GM23248 (cell line): ENCODE measurements at places on chromosomes 4 and X.

DNA sequence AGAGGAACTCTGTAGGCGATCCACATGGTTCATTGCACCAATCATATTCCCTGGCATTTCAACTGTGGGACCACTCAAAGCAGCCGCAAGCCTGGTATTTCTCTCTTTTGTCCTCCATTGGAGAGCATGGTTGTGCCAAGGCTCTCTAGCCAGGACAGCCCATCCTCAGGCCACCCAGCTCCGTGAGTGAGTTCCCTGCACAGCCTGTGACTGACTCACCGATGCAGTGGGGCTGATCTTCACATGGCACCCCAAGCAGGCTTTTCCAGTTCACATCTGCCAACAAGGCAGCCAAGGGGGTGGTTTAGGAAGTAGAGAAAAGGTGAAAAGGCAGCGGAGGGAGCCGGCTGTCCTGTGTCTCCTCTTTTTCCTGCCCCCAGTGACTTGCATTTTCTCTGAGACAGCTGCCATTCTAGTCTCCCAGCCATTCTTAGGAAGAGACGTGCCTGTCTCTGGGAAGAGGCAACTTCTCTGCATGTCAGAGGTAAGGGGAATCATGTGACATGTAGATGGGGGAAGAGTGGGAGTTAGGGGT is 69.2 kb downstream of the MID1IP1 start:
- DNase-seq, result no peak

- DNase-seq, result peak; percentile 18
Measured at GRCh38 chr4:109294468-109295020, 7.9 kb downstream of the COL25A1 start.

DNA sequence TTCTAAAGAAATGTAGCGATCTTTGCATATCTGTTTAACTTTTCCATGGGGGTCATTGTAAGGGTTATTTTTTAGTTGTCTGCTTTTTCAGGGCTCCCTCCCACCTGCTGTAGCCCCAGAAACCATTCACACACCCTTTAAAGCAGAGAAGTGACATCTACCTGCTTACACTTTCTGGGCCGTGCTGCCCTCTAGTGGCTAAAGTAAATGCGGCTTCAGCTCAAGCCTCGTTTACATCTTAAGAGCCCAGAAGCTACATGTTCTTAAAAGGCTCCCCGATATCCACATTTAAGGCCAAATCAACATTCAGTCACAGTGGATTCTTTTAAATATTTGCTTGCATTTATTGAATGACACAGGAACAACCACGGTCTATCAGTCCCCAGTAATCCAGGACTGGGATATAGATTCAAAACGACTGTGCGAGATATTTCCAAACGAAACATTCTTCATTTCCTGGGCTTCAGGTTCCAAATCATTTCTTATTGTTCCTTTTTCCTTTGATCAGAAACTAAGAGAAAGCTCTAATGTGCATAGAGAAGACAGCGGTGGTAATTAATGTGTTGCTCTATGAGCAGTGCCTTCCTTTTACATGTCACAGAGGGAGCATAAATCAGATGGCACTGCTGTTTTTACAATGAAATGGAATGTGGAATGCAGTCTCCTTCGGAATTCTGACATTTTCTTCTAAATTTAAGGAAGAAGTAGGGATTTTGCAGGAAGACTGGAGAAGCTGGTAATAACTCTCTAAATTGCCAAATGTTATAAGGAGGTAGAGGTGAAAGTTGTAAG is 119.9 kb downstream of the RASGEF1B start:
- peak; percentile 73 for DNase-seq

DNA sequence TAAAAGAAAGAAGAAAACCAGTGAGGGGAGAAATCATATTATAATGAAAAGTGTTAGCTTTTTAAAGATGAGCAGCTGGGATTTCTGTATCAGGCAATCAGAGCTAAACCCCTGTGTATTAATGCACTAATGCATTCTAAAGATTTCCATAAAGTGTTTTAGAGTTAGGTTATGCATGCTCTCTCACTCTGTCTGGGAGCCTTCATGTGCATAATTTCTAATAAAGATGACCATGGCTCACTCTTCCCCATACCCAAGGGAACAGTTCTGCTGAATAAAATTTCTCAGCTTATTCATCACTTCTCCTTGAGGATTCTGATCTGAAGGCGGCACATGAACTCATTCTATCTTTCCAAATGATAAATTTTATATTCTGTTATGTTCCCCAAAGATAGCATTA is 129.4 kb downstream of the DKK2 start:
- no peak for DNase-seq

DNA sequence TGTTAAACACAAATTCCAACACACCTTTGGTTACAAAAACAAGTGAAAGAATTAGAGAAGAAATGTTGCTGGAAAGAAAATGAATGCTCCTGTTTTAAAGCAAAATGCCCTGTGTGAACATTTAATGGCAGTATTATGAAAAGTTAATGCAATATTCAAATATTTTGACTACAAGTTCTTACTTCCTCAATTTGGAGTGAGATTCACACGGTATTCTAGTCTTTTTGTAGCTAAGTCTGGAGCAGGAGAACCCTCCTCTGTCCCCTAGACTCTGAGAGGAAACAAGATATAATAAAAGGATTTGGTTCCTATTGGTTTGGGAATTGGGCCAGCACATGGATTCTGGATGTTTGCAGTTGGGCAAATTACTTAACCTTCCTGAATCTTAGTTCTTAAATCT is 12.7 kb downstream of the MAD2L1 start:
- DNase-seq, result no peak

GRCh38 chr4:15737255-15737654 is 34.4 kb downstream of the BST1 start:
- no peak for DNase-seq

- peak; percentile 23 for DNase-seq
Measured at GRCh38 chr4:1233641-1234308, 15.2 kb downstream of the CTBP1 start.

GRCh38 chr4:76108467-76109181 is 34.1 kb downstream of the ART3 start:
- peak; percentile 26 for DNase-seq

DNA sequence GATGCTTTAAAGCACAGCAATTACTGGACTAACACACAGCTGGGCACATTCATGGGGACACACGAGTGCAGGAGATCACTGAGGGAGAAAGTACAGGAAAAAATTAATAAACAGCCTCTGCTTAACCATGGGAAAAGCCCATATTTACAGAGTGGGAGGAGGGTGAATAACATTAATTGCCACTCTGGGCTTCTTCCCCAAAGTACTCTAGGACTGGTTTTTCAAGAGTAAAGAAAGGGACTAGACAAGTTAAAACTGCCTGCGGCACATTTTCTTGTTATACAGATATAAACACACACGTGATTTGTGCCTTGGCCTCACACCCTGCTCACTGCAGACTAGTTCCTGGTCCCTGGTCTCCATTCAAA is 179.7 kb upstream of the TET2 start:
- DNase-seq, result no peak

- DNase-seq, result no peak
Measured at GRCh38 chr4:79174490-79175252, 151.2 kb downstream of the NAA11 start.

DNA sequence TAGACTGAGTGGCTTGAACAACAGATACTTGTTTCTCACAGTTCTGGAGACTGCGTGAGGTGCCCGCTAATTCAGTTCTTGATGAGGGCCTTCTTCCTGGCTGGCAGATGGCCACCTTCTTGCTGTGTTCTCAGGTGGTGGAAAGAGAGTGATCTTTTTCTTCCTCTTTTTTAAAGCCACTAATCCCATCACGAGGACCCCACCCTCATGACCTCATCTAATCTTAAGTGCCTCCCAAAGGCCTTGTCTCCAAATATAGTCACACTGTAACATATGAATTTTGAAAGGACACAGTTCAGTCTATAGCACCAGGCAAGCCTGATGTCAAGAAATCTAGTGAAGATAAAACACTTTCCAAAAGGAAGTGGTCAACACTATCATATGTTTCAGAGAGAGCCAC is 12.4 kb downstream of the VAMP7 start:
- no peak for DNase-seq

DNA sequence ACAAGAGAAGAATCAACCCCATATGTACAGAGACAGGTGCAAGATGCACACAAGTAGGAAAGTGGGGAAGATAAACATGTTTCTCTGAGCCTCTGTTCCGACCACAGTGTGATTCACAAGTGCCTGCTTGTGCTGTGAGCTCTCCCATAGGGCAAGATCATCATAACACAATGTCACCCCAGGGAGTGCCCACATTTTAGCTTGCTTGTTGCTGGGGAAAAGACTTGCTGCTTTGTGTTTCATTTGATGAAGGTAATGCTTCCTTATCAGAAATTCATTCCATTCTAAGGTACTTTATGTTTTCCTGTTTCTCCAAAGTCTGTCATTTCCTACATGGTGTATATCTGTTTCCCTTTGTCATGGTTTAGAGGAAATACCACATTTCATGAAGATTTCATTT is 304.5 kb upstream of the DIPK2B start:
- peak; percentile 57 for DNase-seq

- DNase-seq, result no peak
Measured at GRCh38 chr4:23455456-23456158, 434.2 kb downstream of the PPARGC1A start.

DNA sequence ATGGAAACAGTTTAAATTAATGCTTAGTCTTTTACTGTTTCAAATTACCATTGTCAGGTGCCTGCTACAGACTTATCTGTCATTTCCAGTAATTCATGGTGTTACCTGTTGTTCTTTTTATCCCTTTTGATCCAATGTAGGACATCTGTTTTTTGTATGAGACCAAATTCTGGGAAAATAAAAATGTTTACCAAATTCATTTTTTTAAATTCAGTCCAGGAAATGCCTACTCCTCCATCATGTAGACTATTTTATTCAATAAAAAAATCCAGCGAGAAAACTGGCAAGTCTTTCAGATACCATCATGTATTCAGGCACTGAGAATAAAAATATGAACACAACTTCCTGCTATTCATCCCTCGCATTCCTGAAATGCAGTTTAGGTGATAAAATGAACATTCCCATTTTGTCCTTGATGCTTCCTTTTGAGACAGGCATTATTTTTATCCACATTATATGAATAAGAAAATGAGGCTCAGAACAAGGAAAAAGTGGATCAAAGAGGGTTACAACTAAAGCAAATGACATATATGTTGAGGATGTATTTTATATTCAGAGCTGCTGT is 584.2 kb downstream of the SPRY1 start:
- no peak for DNase-seq
